ENCODE measurements at places on chromosomes 3 and 15. TPM values are rescaled to one million over a fixed set of nuclear protein-coding genes. Genes with fewer than 3 reads are reported as not detected.

The SNTN gene
- total RNA-seq = not detected

The RAF1 gene
- 112 TPM for total RNA-seq

The CD200 gene
- total RNA-seq = 40.4 TPM

The PAK6 gene
- not detected for total RNA-seq

The PLA1A gene
- total RNA-seq = 3.3 TPM

DNA sequence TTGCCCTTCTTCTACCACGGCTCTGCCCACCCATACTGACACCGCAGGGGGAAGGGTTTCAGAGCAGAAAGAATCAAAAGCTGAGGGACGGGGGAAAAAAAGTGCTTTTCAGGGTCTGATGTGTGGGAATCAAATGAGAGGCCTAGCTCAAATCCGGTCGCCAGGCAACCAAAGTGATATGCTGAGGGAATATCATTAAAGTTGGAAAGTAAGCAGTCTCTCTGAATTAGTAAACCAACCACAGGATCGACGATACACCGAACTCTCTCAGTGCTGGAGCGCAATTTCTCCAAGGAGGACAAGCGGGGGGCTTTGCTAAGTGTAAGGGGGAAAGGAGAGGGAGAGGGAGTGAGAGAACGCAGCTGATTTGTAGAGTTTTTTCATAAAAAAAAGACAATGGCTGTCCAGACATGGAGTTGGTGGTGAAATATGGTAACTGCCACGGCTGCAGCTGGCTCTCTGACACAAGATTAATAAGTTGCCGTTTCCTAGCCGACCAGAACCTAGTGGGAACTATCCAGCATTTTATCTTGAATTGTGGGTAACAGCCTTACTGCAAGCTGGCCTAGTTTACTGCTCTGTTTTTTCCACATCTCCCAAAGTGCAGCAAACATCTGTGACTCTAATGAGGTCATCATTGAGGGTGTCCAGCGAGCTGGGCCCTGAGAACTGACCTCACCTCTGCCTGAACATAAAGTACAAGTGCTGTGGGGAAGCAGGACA, 530.2 kb downstream of the SOX2 start:
- DNase-seq = no peak

- no peak for DNase-seq
Observed at GRCh38 chr15:75230016-75230343, 28.2 kb upstream of the GOLGA6C start.

- no peak for DNase-seq
Observed at GRCh38 chr3:42032693-42033349, 58.3 kb upstream of the TRAK1 start.

GRCh38 chr15:63441266-63441665, 59.6 kb upstream of the CA12 start:
- no peak for DNase-seq

- DNase-seq = no peak
Observed at GRCh38 chr3:38140326-38141172, 2.1 kb downstream of the MYD88 start.

GRCh38 chr3:138344754-138345153, 3.6 kb upstream of the MRAS start:
- no peak for DNase-seq

- no peak for DNase-seq
Observed at GRCh38 chr15:92184142-92184541, 209.5 kb upstream of the ST8SIA2 start.

GRCh38 chr3:105755121-105755886, 113.5 kb downstream of the CBLB start:
- no peak for DNase-seq

DNA sequence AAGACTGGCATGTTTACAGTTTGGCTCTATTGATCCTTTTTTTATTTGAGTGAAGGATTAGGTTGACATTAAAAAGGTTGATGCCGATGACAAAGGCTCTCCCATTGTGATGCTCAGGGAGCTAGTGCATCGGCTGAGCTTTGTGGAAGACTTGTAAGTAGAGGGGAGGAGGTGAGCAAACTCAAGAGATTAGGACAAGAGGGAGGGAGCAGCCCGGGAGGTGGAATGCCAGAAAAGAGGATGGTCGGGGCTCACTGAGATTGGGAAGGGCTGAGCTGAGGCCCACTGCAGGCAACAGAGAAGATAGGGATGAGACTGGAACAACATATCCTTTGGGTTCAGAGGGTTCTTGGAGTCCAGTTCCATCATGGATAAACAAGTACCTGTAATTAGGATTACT, 26.5 kb upstream of the PSMD6 start:
- DNase-seq = no peak

DNA sequence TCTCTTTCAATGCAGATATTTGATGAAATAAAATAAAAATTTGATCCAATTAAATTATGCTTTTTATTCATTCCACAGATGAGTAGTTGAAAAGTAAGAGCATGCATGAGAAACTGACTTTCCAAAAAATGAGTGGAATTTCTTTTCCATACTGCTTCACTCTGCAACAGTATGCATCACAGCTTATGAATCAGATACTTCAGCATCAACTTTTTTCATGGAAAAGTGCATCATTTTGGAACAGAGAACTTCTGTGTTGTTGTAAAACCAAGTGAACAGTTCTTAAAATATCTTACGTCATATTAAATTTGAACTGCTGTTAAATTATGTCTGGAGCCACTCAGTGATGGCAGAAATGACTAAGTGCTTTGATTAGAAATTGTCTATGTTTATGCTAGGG, 16.7 kb upstream of the SLC7A14 start:
- DNase-seq = no peak

GRCh38 chr15:66591322-66591862, 25.6 kb upstream of the LCTL start:
- no peak for DNase-seq

DNA sequence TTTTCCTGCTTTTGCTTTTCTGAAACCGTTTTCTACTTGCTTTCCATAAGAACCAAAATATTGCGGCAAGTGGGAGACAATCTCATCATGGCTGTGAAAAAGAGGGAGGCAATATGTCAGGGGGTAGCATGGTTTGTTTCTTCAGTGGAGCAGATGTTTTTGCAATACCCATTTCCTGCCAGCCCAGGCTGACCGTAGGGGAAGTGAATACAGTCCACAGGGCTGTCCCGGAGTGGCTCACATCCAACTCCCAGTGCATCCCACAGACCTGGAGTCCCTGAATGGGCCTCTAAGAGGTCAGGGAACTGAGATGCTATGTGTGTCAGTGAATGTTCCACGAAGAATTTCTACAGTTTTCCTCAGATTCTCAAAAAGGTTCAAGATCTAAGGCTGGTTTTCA, 69.6 kb downstream of the EPHB1 start:
- DNase-seq = no peak

GRCh38 chr3:196135693-196136639, 54.1 kb upstream of the TFRC start:
- no peak for DNase-seq

DNA sequence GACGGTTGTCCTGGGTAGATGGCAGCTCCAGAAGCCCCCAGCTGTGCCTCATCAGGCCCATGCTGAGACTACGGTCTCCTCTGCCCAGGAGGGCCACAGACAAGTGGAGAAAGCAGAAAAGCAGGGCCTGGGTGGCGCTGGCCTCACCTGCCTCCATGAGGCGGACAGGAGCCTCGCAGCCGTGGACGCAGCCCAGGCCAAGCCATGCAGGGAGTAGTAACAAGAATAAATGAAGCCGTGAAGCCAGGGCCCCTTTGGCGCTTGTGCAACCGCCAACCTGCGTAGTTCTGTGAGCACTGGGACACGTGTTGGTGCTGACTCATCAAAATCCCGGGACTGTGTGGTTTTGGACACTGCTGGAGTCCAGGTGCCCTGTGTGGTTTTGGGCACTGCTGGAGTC, 12.3 kb upstream of the MUC4 start:
- DNase-seq = no peak

- DNase-seq = no peak
Observed at GRCh38 chr3:135103917-135104316, 308.9 kb downstream of the EPHB1 start.

GRCh38 chr3:16056217-16056616, 118.3 kb upstream of the GALNT15 start:
- DNase-seq = no peak

DNA sequence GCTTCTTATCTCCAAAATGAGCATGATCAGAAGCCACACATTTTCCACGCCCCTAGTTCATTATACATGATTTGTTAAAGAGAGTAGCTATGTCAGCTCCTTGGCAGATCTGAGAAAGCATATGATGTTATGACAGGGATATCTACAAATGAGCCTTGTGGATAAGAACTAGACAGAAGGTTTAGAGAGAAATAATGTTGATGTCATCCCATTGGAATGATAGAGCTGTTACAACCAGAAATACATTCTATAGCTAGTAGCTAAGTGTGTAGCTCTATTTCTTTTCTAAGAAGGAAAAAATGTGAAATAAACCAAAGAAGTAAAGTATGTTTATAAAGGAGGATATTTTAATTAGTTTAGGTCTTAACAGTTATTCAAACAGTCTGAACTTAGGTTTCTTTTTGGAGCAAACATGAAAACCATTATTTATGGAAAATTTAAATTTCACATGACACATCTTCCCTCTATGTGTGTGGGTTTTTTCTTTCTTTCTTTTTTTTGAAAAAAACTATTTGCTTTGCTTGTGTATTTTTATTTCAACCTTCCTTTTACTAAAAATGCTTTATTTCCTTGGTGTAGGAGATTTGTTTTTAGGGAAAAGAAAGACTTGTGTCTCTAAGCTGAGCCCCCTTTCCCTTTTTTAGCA, 167.7 kb downstream of the GHSR start:
- DNase-seq = no peak

GRCh38 chr15:68414591-68414990, 17.4 kb downstream of the ITGA11 start:
- DNase-seq = no peak

Measured in omental fat pad (tissue), 4 donors.